ENCODE measurements at places on chromosomes 4 and X.

- DNase-seq, result no peak
Measured at GRCh38 chr4:170651786-170652185, 562.0 kb upstream of the AADAT start.

GRCh38 chr4:78552389-78553042 lies 946 bp downstream of the ANXA3 start:
- DNase-seq, result no peak

- DNase-seq, result no peak
Measured at GRCh38 chr4:99099311-99099710, 10.7 kb upstream of the ADH5 start.

DNA sequence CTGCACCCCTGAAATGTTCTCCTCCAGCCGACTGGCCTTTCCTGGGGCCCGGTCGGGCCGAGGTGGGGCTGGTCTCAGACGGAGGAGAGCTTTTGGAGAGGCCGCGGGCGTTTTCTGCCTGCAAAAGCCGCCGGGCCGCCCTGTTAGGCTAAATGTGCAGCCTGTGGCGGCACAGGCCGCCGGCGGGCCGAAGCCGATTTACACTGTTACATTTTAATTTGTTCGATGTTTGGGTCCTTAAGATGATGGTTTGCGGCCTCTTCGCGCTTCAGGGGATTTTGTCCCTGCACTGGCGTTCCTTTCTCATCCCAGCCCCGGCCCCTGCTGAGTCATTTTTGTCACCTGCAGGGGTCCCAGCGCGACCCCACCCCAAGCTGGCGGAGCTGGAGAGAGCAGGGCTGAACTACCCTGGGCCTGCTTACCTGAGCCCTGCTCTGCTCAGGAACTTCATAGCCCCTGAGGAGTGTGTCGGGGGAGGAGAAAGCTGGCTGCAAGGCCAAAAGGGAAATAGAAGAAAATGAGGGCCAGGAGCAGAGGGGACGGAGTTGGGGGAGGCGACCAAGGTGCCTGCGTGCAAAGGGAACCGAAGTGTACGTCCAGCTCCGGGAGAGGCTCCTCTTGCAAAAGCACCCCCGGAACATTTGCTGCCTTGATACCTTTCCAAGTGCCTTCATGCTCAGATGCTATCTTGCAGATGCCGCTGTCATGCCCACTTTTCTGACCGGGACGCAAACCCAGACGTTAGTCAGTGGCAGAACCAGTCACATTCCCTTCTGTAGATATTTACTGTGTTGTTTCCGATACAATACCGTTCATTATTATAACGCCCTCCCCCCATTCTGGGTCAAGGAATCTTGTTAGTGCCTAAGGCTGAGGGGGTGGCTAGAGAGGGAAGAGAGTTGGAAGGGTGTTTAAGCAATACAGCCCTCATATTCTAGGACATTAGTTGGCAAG lies 977 bp upstream of the RBBP7 start:
- peak; percentile 83 for DNase-seq

- DNase-seq, result no peak
Measured at GRCh38 chr4:180695851-180696250, 1547.4 kb upstream of the TENM3 start.

GRCh38 chrX:68757331-68757730 lies 71.5 kb upstream of the EFNB1 start:
- DNase-seq, result no peak

Measured in NCI-H2227 treated with DMSO at 0.1 percent for 48 hours (cell line).